ENCODE measurements at places on chromosomes 6 and 20.
A peak's percentile ranks its signal among the peaks of the same experiment; 100 is the strongest.

DNA sequence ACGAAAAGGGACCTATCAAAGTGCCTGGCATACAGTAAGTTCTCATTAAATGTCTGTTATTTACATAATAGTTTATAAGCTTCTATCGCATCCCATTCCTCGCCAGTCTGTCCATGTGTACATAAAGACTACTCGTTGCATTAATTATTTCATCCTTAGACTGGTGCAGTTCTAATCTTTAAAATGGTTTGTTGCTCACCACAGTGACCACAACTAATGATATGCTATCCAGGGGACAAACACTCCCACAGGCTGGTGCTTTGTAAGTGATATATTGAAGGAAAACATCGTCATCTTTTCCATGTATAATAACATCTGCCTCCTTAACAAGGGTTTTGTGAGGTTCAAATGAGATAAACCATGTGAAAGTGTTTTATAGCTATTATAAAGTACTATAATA is 39.0 kb upstream of the HBS1L start:
- no peak for DNase-seq

DNA sequence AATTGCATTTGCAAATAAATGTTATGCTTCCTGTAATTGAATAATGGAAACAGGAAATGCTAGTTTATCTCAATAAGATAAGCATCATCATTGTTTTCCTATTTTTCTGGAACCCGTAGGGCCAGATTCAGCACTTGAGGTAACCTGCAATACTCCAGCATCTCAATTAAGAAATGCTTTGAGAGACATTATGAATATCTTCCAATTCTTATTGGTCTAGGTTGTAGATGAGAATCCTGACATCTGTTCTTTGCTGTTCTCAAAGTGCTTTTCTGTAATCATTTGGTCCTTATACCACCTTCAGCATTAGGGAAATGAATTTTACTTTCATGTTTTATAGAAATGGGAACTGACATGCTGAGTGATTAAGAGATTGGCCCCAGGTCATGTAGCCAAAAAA is 428.3 kb downstream of the CBLN4 start:
- DNase-seq: no peak

- no peak for DNase-seq
Observed at GRCh38 chr6:112910256-112910655, 563.1 kb downstream of the RFPL4B start.

DNA sequence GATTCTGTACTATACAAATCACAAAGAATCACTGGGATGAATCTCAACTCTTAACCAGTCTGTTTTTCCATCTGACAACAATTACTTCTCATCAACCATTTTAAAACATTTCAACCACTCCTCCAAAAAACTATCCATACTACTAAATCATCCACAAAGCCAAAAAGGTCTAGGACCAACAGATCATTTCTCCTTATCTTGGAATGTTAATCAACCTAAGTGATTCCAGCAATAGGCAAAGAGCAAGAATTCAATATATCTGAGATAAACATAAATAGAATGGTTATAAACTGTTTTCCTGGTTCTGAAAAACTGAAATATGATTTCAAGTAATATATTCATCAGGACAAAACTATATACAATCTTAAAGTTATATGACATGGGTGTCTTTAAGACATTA is 28.6 kb downstream of the RANBP9 start:
- DNase-seq: no peak

- no peak for DNase-seq
Observed at GRCh38 chr20:32261644-32262043, 15.8 kb upstream of the KIF3B start.

DNA sequence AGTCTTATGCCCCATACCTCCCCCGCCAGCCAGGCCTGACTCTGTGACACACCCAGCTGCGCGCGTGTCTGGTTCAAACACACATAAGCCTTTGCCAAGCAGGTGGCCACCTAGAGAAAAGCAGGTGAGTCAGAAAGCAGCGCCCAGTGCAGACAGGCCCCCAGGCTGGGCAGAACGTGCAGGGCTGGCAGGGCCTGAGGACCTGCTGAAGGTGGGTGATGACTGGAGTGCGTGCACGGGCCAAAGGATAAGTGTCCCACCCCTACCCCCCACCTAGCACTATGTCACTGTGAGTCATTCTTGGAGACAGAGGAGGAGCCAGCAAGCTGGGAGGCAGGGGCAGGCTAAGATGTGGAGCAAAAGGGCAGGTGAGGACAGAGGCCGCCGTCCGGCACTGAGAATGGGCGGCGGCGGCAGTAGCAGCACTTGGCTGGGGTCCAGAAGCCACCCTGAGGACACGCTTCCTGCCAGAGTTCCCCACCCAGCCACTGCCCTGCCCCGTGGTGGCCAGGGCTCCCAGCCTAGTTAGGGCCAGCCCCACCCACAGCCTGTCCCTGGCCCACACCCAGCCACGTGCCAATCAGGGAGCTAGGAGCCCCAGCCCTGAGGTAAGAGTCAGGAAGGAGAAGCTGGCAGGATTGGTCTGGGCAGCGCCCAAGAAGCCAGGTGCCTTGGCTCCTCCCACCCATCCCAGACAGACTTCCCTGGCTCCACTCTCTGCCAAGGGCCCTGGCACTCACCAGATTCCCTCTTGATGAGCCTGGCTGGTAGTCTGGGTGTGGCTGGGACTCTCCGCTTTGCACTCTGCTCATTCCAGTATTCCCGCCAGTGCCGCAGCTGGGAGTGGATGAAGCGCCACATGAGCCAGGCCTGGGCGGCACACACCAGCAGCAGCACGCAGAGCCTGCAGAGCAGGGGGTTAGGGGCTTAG is 72.7 kb downstream of the TRAM2 start:
- peak; percentile 78 for DNase-seq

DNA sequence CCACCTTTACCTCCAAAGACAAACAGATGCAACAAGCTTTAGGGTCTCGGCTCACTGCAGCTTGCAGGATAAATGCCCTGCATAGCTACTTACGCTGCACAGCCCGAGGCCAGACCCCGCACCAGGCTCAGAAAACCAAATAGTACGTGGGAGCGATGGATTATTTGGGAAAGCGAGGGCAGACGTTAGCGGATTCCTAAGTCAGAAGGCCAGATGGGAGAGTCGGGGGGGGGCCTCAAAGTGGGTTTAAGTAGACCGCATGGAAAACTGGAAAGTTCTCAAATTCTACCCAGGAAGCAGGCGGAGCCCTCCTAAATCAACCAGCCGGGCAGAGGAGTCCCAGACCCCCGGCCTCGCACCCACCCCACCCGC is 382 bp downstream of the SFT2D1 start:
- no peak for DNase-seq

DNA sequence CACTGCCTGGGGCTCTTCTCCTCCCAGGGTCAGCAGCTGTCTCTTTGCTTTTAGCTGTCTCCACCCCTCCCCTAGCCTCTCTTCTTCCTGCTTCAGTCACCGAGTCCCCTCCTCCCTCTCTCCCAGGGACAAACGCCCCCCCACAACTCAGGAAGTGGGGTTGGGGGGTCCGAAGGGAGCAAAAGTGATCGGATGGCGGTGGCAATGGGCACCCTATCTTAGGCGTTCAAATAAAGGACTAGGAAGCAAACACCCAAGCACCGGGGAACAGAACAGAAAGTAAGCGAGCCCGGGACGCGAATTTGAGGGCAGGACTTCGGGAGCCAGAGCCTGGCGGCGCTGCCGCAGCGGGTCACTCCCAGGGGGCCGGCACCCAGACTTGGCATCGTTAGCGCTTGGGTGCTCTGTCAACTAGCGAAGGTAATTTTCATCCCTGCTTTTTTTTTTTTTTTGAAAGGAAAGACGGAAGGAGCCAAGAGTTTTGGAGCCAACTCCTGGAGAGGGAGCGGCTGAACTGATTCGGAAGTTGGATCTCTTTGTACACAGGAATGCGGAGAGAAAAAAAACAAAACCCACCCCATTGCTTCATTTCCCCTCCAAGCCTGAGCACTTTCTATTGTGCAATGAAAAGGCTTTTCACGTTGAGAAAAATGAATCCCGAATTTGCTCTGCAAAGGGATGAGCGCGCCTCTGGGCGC is 815 bp upstream of the ITPR3 start:
- DNase-seq: no peak

GRCh38 chr6:141050471-141050870 is 1082.3 kb upstream of the GJE1 start:
- DNase-seq: no peak

GRCh38 chr6:136446579-136447187 is 103.5 kb downstream of the MAP7 start:
- DNase-seq: no peak

- peak; percentile 10 for DNase-seq
Observed at GRCh38 chr20:1263853-1264252, 2.2 kb upstream of the SNPH start.

GRCh38 chr6:5151360-5151954 is 66.3 kb downstream of the PPP1R3G start:
- no peak for DNase-seq

DNA sequence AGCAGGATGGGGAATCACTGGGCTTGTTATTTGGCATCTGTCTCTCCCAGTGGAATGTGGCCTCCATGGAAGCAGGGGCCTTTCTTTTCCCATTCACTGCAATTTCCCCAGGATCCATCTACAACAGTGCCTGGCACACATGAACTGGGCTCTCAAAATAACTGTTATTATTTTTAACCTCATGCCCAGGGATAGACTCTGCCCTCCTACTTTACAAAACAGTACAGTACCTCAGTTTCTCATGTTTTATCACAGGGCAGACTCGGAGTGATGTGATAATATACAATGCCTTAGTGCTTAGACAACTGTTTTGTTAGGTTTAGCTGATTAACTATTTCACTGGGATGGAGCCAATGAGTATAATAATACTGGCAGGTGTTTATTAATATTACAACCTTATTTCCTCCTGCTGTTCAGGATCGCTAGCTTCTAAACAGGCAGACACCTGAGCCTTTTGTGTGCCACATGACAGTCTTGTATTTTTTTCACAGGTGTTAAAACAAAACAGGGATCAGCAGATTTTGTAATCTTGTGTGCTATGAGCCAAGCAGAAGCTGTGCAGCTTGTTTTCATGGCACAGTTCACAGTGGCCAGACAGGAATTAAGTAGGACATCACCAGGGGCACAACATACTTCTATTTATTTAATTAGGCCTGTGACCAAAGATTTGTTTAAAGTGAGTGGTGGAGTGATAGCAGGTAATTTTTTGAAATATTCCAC is 157.7 kb upstream of the EYA4 start:
- DNase-seq: no peak

DNA sequence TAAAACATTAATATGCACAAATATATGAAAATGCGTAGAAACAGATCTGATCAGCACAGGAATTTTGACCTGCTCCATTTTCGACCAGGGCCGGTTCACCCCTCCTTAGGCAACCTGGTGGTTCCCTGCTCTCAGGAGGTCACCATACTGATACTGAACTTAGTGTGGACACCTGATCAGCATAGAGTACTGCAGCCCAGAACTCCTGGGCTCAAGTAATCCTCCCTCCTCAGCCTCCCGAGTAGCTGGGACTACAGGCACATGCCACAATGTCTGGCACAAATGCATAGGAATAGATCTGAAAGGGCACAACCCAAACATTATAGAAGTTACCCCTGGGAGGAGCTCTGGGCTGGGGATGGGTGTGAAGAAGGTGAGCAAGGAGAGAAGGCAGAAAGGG is 24.7 kb upstream of the DDO start:
- DNase-seq: no peak

DNA sequence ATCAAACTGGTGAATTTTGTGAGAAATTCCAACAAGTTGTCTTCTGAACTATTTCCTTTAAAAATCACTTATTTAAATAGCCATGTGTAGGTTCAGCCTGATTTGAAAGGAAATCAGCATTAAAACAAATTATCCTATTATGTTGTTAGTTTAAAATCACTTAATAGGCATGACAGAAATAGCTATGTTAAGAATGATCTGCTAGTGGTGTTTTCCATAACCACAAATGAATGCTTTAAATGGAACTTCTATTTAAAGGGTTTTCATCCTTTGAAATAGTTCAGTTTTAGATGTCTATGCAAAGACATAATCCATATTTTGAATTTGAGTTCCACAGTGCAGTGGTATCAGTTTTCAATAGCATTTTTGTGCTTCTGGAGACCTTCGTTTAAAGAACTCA is 120.1 kb downstream of the PLEKHG1 start:
- DNase-seq: no peak

GRCh38 chr6:49454787-49455709 is 8.0 kb downstream of the MMUT start:
- DNase-seq: no peak

GRCh38 chr20:51431321-51431720 is 111.2 kb downstream of the NFATC2 start:
- DNase-seq: no peak

GRCh38 chr6:36805917-36806316 is 33.3 kb downstream of the CPNE5 start:
- no peak for DNase-seq

DNA sequence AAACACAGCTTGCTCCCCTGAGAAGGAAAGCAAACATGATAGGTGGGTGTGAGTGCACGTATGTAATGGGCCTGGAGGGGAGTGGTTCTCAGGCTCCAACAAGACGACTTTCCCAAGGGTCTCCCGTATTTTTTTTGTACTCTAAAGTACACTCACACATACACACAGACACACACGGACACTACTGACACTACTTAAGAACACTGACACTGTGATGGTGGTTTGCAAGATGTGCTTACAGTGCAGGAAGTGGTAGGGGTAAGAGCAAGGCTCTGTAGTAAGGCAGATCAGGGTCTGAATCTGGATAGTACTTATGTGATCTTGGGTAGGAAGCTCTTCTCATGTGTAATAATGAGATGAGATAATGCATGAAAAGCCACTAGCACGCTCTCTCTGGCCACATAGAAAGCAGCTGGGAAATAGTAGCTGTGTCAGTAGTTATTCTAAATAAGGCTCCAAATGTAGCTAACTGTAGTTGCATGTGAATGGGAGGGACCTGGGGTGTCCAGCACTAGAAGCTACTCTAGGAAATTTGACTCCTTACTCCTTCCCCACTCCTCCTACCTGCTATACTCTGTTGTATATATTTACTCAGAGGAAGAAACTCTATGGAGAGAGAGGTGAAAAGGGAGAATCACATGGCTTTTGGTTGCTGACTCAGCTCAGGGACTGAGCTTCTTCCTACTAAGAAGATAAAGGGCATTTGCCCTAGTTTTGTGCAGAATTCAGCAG is 8.4 kb upstream of the ZBTB24 start:
- no peak for DNase-seq

DNA sequence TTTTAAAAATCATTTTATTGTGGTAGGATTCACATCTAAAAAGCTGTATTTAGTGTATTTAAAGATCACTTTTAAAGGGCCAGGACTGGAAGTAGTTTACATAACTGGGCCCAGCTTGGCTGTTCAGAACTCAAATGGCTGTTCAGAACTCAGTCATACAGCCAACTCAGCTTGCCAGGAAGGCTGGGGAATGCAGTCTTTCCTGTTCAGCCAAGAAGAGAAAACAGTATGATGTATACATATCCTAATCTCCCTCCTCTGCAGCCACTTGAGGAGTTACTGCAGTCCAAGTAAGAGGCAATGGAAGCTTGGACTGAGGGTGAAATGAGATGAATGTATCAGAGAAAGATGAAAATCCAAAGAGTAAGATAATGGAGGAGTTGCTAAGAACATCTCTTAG is 24.6 kb downstream of the DSTN start:
- no peak for DNase-seq
